ENCODE measurements at places on chromosomes 3 and 15.

DNA sequence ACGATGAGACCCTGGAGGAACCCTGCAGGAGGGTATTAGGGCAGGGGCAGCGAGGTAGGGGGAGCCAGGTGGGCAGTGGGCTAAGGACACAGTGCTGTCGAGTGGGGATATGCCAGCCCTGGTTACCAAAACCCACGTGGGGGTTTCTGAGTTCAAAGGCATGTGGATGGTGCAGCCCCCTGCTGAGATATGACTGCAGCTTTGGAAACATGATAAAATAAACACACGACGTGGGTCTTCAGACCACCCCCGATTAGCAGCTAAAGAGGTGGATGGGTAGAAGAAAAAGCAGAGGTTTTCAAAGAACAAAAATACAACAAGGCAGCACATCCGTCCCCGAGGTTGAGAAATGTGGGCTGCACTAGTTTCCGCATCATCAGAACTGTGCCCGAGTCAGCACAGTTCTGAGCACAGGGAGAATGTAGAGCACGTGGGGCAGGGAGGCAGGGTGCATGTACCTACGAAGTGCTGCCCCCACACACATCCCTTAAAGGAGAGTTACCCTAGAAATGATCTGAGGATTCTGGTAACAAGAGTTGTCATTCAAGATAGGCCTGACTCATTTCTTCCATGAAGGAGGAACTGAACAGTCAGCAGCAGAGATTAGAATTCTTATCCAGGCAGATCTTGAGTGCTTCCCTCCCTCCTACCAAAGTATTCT lies 121.3 kb downstream of the RPLP1 start:
- DNase-seq: peak; percentile 49

DNA sequence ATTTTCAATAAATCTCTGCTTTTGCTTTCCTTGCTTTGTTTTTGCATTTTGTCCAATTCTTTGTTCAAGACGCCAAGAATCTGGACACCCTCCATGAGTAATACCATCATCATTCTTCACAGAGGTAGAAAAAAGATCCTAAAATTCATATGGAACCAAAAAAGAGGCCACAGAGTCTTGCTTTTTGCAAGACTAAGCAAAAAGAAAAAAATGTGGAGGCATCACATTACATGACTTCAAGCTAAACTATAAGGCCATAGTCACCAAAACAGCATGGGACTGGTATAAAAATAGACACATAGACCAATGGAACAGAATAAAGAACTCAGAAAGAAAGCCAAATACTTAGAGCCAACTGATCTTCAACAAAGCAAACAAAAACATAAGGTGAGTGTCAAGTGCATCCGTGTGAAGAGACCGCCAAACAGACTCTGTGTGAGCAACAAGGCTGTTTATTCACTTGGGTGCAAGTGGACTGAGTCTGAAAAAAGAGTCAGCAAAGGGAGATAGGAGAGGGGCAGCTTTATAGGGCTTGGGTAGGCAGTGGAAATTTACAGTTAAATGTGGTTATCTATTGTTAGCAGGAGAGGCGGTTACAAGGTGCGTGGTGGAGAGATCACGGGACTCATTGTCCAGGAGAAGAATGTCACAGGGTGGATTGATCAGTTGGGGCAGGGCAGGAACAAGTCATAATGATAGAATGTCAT lies 10.9 kb downstream of the STRIT1 start:
- DNase-seq: peak; percentile 22

DNA sequence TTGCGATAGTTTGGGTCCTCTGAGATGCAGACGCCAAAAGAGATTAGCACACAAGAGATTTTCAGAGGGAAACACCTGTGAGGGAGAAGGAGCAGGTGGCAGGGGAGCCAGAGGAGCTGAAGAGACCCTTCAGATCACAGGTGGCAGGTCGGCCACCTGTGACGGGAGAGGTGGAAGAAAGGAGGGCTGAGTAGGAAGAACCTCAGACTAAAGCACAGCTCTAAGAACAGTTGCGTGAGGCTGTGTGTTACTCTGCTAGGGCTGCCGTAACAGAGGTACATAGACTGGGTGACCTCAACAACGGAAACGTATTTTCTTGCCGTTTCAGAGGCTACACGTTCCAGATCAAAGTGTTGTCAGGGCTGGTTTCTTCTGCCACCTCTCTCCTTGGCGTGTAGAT lies 38.5 kb downstream of the C2CD4A start:
- DNase-seq: no peak

GRCh38 chr3:135989242-135989641 lies 23.7 kb downstream of the PPP2R3A start:
- DNase-seq: no peak

GRCh38 chr3:162263596-162263995 lies 767.0 kb downstream of the OTOL1 start:
- DNase-seq: no peak

- DNase-seq: no peak
Observed at GRCh38 chr15:74176262-74177214, 3.0 kb downstream of the ISLR start.

- DNase-seq: no peak
Observed at GRCh38 chr15:82737975-82738374, 28.3 kb upstream of the AP3B2 start.

GRCh38 chr15:35215093-35215492 lies 130.0 kb upstream of the NANOGP8 start:
- DNase-seq: no peak

- DNase-seq: peak; percentile 3
Observed at GRCh38 chr3:67292356-67293121, 294.4 kb downstream of the KBTBD8 start.

GRCh38 chr3:94069194-94069813 lies 6.4 kb downstream of the NSUN3 start:
- DNase-seq: peak; percentile 53

- no peak for DNase-seq
Observed at GRCh38 chr3:138803006-138803653, 31.6 kb downstream of the PIK3CB start.

DNA sequence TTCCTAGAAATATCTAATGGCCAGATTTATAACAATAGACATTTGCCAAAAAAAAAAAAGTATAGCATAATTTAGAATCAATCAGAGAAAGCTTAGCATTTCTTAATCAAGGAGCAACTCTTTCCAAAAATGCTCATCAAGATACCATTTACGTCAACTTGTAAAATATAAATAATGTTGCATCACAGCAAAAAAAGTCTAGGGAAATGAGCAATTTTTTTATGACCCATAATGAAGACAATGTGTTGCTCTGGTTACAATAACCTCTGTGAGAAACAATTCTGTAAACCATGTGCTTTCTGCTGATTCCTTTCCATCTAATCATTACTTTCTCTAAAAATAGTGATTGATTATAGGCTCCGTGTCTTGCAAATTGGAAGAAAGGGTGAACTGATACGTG lies 36.3 kb downstream of the KBTBD8 start:
- no peak for DNase-seq

DNA sequence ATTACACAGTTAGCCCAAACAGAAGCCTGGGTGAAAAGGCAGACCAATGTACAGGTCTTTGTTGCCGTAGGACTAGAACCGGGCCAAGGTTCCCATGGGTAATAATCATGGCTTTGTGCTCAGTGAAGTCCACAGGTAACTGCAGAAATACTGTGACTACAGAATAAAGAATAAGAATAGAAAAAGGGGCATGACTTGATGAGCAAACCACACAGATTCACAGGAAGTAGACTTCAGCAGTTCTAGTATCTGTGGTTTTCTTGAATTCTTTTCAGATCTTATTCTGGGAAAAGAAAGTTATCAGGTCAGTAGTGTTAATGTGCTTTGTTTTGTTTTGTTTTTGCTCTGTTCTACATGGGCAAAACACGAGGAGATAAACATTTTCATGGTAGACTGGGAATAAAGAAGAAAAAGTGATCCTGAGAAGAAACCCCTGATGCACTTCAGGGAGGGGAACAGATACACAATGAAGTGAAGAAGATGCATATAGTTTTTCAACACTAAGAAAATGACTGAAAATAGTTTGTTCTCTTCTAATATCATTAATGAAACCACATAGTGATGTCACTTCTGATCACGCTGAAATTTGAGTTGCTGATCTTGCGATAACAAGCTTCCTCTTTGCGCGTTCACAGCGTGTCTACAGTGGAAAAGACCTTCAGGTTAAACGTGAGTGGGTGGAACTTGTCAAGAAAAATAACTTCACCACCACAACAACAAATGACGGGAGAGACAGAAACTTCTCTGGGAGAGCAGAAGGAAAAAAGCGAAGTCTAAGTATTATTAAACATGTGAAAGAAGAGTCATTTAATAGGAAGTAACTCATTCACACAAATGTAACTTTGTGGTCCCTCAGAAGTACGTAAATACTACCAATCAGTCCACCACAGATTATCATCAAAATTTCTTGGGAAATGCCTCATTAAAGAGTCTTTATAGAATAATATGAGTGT lies 315.8 kb upstream of the SATB1 start:
- no peak for DNase-seq

DNA sequence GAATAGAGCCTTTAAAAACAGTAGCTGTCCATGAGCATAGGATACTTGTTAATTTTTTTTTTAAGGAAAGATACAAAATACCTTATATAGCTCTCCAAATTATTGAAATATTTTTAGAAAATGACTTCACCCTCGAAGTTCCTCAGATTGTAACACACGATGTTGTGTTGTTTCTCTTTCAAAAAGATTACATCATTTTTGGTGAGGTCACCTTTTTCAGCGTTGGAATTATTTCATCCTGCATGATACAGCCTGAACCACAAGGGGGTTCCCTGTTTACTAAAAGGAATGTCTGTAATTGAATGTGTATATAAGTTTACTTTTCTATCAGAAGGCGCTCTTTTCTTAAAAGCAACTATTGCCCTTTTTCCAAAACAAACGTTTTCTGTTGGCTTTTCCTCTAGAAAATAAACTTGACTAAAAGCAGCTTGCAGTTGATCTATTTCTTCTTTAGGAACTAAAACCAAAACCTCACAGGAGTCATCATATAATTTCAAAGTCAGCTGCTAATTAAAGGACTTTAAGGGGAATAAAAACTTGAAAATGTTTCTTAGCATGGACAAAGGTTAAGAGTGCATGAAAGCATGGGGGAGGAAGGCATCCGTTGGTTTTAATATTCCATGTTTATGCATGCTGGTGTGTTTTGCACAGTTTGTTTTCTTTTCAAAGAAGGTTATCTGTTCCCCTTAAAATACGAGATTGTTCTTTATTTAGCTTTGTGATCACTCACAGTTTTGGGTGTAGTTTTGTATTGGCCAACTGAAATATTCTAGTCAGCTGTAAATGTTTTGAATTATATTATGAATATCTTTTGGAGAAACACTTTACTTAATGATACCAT lies 29.4 kb downstream of the LYSMD4 start:
- DNase-seq: peak; percentile 95

DNA sequence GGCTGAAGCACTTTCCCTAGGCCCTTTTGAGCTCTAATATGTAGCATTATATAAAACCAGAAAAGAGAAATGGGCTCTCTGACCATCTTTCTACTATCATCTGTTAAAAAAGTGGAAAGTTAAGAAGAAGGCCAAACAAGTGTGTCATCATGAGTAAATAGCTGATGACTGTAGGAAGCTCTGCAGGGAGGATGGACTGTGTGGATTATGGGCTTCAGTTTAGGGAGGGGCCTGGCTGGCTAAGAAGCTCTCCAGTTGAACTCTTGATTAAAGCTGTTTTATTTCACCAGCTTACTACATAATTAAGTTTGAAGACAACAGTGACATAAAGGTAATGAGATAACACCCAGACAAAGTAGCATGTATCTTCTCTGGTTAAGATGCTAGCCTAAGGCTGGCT lies 30.6 kb downstream of the INTS14 start:
- DNase-seq: peak; percentile 45

- no peak for DNase-seq
Observed at GRCh38 chr3:189655617-189656016, 24.4 kb downstream of the TP63 start.

DNA sequence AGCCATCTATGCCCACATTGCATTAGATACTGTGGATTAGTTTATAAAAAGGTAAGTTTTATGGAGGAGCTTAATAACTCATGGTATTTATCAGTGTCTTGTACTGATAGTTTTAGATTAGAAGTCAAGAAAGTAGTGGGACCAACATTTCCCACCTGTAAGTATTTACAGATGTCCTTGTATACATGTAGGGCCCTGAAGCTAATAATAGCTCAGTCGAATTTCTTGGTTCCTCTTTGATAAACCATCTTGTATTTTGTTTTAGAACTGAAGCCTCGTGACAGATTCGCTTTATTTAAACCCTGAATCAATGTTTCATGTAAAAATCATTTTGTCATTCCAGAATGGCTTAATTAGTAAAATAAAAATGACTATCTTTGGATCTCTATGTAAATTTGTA lies 73.4 kb downstream of the CRYBG3 start:
- no peak for DNase-seq

DNA sequence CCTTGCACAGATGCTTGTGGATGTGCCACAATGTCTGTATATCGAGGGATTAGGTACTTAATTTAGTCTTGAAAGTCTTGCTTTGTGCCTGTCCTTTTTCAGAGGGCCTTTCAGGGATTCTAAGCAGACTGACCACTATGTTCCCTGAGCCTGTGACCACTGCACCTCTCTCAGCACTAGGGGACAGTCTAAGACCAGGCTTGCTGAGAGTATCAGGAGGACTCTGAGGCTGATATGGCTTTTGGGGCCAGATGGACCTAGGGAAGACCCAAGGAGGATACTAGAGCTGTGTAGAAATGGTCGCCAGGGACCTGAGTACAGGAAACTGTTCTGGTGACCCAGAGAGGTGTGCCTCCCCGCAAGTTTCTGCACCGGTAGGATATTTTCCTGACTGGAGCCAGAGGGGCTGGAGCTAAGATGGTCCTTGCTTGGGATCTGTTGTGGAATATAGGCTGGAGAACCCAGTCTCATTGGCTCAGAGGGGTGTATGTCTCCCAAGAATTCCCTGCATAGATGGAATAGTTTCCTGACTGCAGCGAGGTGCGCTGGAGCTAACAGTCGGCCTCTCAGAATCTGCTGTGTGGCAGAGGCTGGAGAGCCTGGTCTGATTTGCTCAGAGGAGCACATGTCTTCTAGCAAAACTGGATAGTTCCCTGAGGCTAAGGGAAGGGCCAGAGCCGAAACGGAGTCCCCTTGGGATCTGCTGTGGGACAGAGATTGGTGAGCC lies 213.2 kb upstream of the DCBLD2 start:
- DNase-seq: peak; percentile 81

GRCh38 chr15:79724312-79724711 lies 172.5 kb downstream of the MTHFS start:
- DNase-seq: peak; percentile 73

Measured in fibroblast of pulmonary artery (primary cell).